ENCODE measurements at places on chromosomes 5 and 9.
A peak's percentile ranks its signal among the peaks of the same experiment; 100 is the strongest.

- no peak for DNase-seq
These were observed 68.4 kb downstream of the GAPVD1 start for GRCh38 chr9:125329978-125330377.

DNA sequence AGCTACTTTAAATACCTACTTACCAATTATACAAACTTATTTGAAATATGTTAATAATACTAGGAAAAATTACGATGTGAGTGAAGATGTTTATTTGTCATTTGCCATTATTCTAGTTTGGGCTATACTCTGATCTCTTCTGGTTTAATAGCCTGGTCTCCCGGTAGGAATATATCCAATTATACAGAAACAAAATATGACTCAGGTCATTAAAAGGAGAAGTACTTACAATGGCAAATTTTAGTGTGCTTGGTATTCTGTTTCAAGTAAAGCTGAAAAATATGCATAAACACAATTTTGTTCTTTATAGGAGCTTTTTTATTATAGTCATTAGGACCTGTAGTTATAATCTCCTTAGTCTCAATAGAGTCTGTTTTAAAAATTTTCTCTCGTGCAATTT, 176.8 kb downstream of the SLCO4C1 start:
- DNase-seq: no peak

DNA sequence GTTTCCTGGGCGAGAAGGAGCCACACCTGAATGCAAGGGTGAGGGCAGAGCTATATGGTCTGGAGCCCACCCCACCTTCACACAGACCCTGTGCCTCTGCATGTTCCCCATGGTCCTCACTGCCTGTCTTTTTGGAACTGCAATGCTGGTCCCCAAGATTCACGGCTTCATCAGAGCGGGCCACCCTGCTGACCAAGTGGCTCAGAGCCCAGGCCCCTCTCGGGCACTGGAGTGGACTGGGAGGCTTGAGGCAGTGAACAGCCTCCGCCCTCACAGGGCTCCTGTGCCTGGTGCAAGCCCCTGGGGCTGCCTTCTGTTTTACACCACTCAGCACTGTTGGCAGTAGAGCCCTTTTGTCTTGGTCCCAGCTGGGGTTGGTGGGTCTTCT, 143.2 kb downstream of the CACNA1B start:
- DNase-seq: no peak

DNA sequence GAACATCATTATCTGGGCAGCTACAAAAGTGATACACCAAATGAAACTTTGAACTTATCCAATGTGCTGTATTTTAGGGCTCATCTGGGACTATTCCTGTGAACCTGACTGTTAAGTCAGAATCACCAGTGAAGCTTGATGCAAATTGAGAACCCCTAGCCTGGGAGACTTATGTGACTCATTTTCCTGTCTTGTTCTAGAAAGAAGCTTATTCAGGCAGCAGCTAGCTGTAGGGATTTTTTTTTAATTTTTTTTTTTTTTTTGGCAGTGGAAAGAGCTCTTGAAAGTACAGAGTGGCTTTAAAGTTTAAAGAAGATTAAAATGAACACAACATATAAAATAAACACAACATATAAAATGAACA, 81.1 kb upstream of the TNFAIP8 start:
- DNase-seq: peak; percentile 35

- no peak for DNase-seq
These were observed 6.1 kb downstream of the CYSTM1 start for GRCh38 chr5:140181002-140181483.

- DNase-seq: no peak
These were observed 30.7 kb upstream of the MYOT start for GRCh38 chr5:137836997-137837396.

- no peak for DNase-seq
These were observed 32.7 kb upstream of the ZCCHC9 start for GRCh38 chr5:81268521-81269196.

DNA sequence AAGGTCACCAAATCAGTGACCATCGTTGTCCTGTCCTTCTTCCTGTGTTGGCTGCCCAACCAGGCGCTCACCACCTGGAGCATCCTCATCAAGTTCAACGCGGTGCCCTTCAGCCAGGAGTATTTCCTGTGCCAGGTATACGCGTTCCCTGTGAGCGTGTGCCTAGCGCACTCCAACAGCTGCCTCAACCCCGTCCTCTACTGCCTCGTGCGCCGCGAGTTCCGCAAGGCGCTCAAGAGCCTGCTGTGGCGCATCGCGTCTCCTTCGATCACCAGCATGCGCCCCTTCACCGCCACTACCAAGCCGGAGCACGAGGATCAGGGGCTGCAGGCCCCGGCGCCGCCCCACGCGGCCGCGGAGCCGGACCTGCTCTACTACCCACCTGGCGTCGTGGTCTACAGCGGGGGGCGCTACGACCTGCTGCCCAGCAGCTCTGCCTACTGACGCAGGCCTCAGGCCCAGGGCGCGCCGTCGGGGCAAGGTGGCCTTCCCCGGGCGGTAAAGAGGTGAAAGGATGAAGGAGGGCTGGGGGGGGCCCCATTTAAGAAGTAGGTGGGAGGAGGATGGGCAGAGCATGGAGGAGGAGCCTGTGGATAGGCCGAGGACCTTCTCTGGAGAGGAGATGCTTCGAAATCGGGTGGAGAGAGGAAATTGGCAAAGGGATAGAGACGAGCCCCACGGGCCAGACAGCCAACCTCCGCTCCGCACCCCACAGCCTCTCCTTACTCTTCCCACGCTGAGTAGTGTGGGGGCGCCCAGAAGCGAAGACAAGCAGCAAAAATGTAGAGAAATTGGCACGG, 1.7 kb downstream of the RXFP3 start:
- DNase-seq: no peak

- no peak for DNase-seq
These were observed 20.3 kb downstream of the HSD17B3 start for GRCh38 chr9:96281641-96282040.

DNA sequence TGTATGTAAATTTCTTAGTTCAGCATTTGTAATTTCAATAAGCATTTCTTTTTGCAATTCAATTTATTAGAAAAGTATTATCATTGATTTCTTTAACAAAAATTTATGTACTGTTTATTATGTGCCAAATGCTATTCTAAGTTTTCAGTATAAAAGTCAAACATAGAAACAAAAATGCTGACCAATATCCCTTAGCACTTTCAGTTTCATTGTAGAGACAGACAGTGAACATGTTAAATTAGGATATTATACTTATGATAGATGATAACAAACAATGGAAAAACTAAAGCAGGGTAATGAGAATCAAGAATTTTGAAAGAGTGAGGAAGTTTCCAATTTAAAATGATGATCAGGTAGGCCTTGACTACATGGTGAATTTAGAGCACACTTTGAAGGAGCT, 1106.0 kb downstream of the TAF11L14 start:
- no peak for DNase-seq

- no peak for DNase-seq
These were observed 36.0 kb upstream of the SPATA31C2 start for GRCh38 chr9:88174324-88174723.

DNA sequence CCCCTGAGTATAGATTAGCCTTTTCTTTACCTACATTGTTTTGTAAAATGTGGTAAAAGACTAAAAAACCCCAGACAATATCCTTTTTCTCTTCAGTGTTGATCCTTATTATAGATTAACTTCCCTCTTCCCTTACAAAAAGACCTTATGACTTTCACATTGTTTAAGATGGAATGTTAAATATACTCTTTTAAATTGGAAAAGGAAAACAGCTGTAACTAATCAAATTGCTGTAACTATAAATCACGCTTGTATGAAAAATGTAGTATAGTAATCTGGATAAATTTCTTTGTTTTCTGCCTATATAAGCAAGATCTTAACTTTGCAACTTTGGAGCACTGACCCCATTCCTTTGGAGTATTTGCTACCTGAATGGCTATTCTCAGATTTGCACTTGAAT, 383.1 kb downstream of the FAM170A start:
- DNase-seq: no peak

DNA sequence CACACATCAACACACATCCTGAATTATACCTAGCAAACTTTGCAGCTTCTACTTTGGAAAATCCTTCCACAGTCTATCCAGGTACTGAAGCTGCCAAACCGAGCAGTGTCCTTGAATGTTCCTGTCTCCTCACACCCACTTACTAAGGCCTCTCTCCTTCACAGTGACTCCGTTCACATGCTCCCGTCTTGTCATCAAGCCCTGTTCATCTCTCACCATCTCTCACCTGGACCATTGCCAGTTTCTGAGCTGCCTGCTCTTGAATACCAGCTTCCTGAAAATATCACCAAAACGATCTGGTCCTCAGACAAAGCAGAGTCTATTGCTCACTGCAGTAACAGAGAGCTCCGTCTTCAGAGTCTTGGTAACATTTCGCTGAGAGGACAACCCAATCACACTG, 57.4 kb downstream of the GCNT1 start:
- DNase-seq: no peak

GRCh38 chr5:68269820-68270219, 54.3 kb downstream of the PIK3R1 start:
- DNase-seq: no peak

DNA sequence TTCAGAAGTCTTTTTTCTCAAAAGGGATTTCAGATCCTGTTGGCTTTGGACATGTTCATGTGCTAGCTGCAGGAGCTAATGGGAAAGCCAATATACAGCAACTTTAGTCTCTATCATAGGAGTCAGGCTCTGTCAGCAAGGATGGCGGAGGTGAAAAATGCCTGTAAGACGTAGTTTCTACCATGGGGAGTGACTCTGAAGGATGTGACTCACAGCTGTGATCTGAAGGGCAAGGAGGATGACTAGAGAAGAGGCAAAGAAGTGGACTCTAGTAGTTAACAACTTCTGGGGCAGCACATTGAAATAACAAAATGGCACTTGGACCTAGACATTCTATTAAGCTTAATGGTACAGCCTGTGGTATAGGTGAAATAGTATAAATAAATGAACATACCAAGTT, 3.1 kb upstream of the NDUFS4 start:
- no peak for DNase-seq

- no peak for DNase-seq
These were observed 42.2 kb upstream of the FBXW11 start for GRCh38 chr5:172048539-172049101.

DNA sequence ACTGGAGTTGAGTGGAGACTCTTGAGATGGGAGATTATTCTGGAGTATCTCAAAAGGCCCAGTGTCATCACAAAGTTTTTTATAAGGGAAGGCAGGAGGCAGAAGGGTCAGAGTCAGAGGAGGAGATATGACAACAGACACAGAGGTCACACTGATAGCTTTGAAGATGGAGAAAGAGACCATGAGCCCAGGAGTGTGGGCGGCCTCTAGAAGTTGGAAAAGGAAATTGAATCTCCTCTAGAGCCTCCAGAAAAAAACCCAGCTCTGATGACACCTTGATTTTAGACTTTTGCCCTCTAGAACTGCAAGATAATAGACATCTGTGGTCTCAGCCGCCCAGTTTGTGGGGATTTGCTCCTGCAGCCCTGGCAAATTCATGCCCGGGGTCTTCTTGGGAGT, 64.8 kb upstream of the SPTLC1 start:
- no peak for DNase-seq

GRCh38 chr9:113995963-113996362, 82.1 kb downstream of the AMBP start:
- no peak for DNase-seq

DNA sequence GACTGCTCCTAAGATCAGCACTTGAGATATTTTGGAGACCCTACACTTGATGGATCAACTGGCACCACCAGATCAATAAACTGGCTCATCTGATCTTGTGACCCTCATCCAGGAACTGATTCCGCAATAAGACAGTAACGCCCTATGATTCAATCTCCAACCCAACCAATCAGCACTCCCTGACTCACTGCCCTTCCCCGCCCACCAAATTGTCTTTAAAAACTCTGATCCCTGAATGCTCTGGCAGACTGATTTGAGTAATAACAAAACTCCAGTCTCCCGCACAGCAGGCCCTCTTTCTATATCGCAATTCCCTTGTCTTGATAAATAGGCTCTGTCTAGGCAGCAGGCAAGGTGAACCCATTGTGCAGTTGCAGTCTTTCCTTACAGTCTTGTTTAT, 677.0 kb downstream of the LRRC70 start:
- DNase-seq: no peak

GRCh38 chr5:14383923-14384322, 197.7 kb upstream of the OTULINL start:
- DNase-seq: no peak

DNA sequence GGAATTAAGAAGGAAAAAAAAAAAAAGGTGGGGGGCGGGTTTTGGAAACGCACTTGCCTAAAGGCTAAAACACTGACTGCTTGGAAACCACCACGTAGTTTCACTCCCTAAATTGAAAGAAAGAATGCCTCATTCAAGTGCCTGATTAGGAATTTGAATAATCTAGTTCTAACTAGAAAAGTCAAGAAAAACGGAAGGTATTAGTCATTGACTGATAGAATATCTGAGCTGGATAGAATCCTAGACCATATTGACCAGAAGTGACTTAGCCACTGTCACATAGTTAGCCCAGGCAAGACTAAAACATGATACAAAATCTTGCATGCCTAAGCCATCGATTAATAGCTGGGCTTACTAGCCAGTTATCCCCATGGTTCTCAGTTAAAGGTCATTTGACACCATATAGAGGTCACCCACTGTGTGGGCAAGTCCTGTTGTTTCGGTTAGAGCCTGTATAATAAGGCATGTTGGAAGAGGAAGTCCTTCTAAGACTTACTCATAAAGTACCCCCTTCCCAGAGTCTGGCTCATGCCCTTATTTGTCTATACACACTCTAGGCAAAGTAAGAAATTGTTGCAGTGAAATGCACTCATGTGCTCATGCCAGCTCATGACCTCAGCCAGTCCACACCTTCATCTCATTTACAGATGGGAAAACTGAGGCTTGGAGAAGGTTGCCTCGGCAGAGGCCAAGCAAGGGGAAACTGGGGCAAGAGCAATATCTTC, 40.2 kb downstream of the SH3RF2 start:
- DNase-seq: no peak

GRCh38 chr5:37029436-37029835, 152.9 kb downstream of the NIPBL start:
- DNase-seq: no peak

GRCh38 chr5:142386137-142387023, 61.6 kb upstream of the SPRY4 start:
- DNase-seq: no peak

GRCh38 chr9:3541206-3541605, 15.4 kb upstream of the RFX3 start:
- DNase-seq: no peak

GRCh38 chr5:128637031-128637430, 99.0 kb upstream of the FBN2 start:
- no peak for DNase-seq

Data from stimulated activated CD4-positive, alpha-beta T cell treated with anti-CD3 and anti-CD28 coated beads, Interleukin-1b, Interleukin-23, amount 100 ng/mL, for 48 hours (primary cell).